ENCODE measurements at places on chromosomes 4 and X.

GRCh38 chr4:26081795-26082498 lies 167.9 kb downstream of the SMIM20 start:
- DNase-seq, result no peak

DNA sequence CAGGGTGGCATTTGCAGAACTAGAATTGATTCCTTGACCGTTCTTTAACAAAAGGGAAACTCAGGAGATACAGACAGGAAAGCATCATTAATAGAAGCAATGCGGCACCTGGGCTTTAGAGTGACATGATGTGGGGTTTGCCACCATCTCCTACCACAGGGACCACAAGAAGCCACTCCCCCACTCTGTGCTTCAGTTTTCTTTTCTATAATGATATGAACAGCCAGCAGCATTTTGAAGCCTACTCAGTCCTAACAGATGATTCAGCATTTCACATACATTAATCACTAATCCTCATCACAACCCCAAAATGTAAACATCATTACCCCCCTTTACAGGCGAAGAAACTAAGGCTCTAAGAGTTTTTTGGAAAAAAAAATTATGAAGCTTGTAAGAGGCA lies 22.9 kb downstream of the CCDC149 start:
- DNase-seq, result no peak

GRCh38 chrX:43573441-43574015 lies 82.6 kb upstream of the MAOA start:
- DNase-seq, result no peak

GRCh38 chr4:81704461-81704860 lies 232.8 kb upstream of the RASGEF1B start:
- no peak for DNase-seq

DNA sequence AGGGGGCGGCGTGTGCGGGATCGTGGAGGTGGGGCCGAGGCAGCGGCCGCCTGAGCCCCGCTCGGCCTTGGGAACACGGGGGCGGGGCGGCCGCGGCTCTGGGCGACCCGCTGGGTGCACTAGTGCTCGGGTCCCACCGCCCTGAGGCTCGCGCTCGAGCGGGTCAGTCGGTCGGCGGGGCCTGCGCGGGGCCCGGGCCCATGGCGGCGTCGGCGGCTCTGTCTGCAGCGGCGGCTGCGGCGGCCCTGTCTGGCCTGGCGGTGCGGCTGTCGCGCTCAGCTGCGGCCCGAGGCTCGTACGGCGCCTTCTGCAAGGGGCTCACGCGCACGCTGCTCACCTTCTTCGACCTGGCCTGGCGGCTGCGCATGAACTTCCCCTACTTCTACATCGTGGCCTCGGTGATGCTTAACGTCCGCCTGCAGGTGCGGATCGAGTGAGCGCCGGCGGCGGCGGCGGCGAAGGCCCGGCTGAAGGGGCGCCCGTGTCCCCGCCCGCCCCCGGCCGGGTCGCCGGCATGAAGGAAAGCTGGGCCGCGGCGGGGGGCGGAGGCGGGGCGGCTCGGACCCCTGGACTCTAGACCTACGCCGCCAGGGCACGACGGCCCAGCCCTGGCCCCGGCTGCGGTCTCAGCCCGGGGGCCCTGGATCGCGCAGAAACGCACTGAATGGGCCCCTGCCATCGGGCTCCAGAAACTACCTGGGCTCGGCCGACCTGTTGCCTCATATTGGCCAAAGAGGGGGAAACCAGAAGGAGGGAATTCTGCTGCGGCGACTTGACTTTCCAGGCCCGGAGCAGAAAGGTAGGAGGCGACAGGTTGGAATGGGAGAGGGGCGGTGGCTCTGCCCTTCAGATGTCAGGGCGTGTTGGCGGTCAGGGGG lies at the start of gene SMIM10L2A:
Gene SMIM10L2A, plus strand, starts transcription at position 13 of the 878 bp plus-strand sequence. Its CDS starts 188 bp downstream, at position 201.
- no peak for DNase-seq

DNA sequence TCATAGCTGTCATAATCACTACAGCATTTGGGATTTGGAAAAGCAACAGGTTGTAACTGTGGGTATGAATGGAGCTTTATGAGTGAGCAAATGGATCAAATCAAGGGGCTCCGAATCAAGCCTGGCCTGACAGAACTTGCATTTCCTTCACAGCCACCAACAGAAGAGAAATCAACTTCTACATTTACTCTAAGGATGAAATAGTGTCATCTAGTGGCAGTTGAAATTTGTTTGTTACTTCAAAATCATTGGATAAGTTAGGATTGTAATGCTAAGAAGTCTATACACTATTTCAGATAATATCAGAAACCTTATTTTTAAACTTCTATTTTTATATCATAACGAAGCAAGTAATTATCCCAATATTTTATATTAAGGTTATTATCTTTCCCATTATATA lies 10.7 kb upstream of the WDR17 start:
- DNase-seq, result no peak

All from ovary (tissue), 10 donors.